ENCODE measurements at places on chromosomes 4 and X.

- no peak for DNase-seq
These were observed 242.7 kb upstream of the ETNPPL start for GRCh38 chr4:109005523-109005922.

- no peak for DNase-seq
These were observed 30.4 kb downstream of the ELF4 start for GRCh38 chrX:130079824-130080406.

GRCh38 chrX:132791714-132792113 lies 166.7 kb downstream of the HS6ST2 start:
- no peak for DNase-seq

GRCh38 chr4:53199356-53199755 lies 166.5 kb downstream of the SCFD2 start:
- no peak for DNase-seq

DNA sequence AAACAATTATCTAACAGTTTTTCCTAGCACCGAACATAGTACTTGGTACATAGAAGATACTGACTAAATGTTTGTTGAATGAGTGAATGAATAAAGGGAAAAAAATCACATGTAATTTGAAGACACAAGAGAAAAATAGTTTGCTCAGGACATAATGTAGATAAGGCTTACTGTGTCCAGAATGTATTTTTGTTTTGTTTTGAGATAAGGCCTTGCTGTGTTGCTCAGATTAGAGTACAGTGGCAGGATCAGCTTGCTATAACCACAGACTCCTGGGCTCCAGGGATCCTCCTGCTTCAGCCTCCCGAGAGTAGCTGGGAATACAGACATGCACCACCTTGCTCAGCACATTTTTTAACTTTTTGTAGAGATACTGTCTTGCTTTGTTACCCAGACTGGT lies 6.5 kb downstream of the FAM199X start:
- no peak for DNase-seq

DNA sequence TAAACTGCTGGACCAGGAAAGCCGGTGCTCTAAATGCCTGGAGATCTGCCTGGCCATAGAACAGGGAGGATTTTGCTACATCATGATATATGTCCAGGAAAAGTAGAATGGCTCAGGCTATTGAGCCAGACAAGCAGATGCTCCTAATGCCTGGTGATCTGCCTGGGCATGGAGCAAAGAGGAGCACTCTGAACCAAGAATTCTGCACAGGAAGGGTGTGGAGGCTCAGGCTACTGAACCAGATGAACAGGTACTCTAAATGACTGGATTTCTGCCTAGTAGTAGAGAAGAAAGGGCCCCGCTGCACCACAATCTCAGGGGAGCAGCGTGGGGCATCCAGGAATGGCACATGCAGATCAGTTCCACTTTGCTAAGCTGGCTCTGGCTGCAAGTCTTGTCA lies 607.9 kb downstream of the ANKRD50 start:
- no peak for DNase-seq

- no peak for DNase-seq
These were observed 961 bp upstream of the MBNL3 start for GRCh38 chrX:132489578-132490419.

DNA sequence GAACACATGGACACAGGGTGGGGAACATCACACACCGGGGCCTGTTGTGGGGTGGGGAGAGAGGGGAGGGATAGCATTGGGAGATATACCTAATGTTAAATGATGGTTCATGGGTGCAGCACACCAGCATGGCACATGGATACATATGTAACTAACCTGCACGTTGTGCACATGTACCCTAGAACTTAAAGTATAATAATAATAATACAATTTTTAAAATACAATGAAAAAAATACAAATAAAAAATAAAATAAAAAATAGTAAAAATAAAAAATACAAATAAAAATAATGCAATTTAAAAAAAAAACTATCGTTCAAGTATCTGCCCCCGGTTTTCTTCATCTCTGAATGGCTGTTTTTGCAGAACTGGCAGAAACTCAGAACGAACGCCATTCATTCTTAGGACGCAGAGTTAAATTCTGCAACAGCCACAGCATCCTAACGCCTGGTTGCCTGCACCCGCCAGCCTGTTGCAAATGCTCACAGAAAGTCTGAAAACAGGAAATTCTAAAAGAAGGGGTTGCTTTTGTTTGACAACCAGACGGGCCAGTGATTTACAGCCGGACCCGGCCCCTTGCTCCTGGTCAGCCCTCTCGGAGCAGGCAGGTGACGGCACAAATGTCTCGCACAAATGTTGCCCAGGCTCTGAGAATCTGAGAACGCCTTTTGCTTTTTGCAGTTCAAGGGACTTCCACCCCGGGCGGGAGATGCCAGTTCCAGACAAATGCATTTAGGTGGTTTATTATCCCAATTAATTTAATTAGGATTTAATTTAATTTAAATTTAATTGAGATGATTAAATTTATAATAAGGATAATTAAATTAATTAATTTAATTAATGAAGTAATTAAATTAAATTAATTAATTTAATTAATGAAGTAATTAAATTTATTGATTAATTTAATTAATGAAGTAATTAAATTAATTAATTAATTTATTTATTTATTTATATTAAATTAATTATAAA lies 47.8 kb downstream of the CRLF2 start:
- DNase-seq = no peak

DNA sequence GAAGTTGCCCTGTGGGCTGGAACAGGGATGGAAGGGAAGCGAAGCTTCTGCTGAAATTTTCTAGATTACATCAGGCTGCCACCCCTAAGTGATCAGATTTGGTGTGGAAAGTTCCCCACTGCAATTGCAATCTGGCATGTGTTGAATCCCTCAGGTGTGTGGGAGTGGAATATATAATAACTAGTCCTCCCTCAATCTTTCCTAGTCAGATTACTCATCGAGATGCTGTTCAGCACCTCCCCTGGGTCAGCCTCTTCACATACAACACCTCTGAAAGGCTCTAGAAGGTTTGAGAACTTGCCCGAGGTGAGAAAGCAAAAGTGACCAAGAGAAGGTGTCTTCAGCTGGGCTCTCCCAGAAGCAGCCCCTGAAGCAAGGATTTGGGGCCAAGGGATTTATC lies 336.8 kb downstream of the BCOR start:
- DNase-seq = no peak

- DNase-seq = no peak
These were observed 56.4 kb downstream of the NBDY start for GRCh38 chrX:56785442-56785841.

DNA sequence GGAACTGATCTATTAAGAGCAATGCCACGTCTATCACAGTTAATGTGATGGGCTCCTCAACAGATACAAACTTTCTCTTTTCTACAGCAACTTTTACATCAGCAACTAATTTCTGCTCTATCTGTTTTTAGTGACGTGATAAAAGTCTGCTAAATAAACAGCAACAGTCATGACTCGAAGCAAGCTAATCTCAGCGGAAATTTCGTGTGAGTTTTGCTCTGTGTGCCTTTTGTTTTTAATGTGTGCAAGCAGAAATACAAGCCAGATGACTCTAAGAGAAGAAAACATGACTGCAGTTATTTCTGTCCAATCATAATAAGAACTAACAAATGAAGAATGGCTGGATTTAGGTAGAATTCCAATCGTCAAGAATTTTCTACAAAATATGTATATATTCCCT lies 214.3 kb downstream of the LDB2 start:
- DNase-seq = no peak

DNA sequence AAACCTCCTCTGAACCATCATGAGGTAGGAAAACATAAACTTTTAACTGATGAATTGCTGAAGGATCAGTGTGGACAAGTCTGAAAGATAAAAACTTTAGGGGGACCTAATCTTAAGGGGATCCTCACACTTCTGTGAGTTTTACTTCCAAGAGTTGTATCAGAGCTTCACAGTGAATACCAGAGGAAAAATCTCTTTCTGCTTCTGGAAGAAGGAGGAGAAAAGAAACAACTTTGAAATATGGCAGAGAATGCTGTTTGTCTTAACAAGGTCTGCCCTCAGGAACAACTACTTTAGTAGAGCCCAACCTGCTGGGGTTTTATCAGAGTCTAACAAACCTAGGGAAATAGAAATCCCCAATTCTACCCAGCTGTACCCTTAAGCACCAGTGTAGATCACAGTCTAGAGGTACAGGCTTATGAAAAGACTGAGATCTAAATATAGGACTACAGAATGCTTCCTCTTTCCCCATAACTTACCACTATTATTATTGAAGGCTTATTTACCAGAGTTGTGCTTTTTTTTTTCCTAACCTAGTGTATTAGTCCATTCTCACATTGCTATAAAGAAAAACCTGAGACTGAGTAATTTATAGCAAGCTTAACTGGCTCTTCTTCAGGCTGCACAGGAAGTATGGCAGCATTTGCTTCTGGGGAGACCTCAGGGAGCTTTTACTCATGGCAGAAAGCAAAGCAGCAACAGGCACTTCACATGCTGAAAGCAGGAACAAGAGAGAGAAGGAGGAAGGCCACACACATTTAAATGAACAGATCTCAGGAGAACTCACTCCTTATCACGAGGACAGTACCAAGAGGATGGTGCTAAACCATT lies 167.9 kb downstream of the CAMK2D start:
- DNase-seq = no peak

- DNase-seq = no peak
These were observed 13.6 kb downstream of the ADAMTS3 start for GRCh38 chr4:72555377-72555831.

DNA sequence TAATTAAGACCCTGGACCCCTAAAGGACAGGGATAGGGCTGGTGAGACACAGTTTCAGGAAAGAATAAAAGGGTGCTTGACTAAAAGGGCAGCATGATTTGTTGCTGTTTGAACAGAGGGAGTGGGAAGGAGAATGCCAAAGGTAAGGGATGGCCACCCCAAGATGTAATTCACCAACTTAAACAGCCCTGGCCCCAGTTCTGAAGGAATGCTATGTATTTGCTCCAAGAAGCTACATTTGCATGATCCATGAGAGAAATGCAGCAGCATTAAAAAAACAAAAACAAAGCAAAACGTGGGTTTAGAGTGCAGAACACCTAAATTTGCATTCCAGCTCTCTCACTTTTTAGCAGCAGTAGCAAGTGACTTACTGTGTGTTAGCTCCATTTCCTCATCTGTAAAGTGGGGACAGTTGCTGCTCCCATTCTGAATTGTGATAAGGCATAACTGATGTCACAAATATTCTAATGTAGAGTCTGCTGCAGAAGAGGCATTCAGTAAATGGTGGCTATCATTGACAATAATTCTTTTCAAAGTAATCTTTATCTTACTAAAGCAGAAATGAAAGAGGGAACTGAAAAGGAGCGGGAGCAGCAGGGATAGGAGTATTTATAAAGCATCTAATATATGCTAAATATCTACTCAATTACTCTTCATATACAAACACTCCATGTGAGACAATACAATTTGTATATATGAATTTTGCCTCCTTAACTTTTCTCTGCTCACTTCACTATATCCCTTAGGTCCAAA lies 115.8 kb downstream of the PPARGC1A start:
- DNase-seq = no peak

DNA sequence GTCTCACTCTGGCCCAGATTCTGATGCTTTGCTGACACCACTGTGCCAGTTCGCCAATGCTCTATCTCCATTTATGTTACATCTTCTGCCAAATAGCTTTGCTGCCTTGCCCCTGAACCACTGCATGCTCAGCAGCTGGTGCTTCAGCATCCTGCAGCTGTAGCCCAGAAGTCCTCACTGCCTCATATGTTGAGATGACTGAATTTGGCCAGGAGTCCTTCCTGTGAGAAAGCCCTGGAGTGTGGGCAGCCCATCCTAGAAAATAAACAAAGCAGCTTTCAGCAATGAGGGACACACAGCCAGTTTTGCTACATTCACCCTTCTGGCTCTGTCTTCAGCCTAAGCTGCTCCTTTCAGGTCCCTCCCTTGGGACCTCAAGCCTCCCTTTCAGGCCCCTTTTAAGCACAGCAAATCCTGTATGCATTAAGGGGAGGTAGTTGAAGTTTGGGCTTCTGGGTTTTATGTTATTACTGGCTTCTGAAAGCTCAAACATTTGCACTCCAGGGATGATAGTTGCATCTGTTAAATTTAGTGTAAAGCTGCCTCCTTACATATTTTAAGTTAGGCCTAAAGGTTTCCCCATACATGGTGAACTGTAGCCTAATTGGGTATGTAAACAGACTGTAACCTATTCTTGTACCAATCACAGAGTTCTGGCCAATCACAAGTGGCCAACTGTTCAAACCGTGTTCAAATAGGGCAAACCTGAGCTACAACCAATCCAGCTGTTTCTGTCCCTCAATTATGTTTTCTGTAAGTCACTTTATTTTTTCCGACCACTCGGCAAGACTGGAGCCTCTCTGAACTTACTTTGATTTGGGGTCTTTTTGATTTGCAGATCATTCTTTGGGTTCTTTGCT lies 2.1 kb upstream of the TMEM165 start:
- no peak for DNase-seq

GRCh38 chr4:188956566-188956965 lies 817.3 kb downstream of the TRIML1 start:
- no peak for DNase-seq

- DNase-seq = no peak
These were observed 164.9 kb downstream of the RNF150 start for GRCh38 chr4:140968371-140968770.

DNA sequence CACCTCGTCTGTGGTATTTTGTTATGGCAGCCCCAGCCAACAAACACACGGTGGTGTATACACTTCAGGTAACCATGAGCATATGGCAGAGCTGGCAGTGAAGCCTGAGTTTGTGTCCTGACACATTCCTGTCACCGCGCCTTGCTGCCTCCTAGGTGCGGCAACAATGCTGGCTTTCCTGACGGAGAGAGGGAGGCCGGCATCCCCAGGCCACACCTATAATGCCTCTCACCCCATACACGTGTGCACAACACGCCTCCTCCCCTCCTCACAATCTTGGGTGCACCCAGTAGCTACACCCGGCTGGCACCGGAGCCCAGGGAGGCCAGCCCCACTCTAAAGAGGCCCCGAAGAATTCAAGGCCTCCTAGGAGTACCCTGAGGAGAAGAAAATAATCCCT lies 158.5 kb downstream of the NSUN7 start:
- no peak for DNase-seq

DNA sequence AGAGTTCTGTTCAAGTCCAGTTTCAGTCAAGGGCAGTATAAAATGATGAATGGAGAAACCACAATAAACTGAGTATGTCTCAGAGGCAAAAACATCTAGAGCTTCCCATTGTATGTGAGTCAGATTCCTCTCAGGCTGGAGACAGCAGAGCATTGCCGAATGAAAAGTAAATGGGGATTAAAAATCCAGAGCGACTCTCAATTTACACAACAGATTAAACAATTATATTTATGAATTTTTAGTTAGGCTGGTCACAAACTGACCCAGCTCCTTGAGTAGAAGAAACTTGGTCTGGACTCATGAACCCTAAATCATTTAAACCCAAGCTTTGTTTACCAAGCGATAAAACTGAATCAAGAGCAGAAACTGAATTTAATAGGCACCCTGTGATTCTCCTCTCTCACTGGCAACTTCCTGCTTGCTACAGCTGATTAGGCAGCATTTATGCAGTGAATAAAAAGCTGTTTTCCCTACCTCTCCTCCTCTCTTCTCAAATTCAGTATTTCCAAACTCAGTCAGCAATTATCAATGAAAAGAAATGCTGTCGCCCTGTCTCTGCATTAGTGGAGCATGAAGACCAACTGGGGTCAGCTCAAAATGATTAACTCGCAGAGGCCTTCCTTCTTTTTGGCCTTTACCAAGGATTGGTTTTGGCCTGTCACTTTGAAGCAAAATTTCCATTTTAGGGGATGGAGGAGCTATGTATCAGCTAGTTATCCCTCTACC lies 568.0 kb downstream of the PDHA2 start:
- DNase-seq = peak; percentile 11

All from non-pigmented ciliary epithelial cell (primary cell).